ENCODE measurements at places on chromosomes 2 and 18. TPM values are rescaled to one million over a fixed set of nuclear protein-coding genes. Genes with fewer than 3 reads are reported as not detected.

The NEUROD1 gene
- not detected for total RNA-seq

The SLC40A1 gene
- not detected for total RNA-seq

The HOXD10 gene
- total RNA-seq = not detected

The STRADB gene
- 34.9 TPM for total RNA-seq

DNA sequence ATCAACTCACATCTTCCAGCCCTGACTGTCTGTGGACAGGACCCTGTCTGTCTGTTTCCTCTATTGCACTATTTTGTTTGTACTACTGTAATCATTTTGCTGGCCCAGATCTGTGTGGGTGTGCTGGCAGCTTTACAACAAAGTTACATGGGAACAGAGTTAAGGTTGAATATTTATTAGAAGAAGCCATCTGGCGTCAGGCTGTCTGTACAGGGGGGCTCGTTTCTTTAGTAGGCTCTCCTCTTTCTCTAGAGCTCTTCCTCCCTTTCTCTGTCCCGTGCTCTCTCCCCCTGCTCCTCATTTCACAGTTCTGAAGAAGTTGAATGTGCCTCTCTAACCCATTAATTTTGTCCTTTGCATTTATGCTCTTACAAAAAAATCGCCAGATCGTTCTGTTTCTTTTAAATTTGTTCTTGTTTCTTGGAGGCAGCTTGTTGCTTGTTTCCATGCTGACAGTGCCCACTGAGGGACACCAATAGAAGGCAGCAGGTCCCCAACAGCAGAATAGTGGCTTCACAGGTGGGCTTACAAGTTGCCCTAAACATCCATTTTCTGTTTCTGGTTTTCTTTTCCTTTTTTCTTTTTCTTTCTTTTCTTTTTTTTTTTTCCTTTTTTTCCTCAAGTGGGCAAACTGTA lies 315.2 kb upstream of the ZEB2 start:
- no peak for DNase-seq
- no peaks in the 10 kb centered on the region for H3K36me3 ChIP-seq
- no peaks in the 10 kb centered on the region for H3K27me3 ChIP-seq
- H3K4me3 ChIP-seq = no peak overlapping the region

DNA sequence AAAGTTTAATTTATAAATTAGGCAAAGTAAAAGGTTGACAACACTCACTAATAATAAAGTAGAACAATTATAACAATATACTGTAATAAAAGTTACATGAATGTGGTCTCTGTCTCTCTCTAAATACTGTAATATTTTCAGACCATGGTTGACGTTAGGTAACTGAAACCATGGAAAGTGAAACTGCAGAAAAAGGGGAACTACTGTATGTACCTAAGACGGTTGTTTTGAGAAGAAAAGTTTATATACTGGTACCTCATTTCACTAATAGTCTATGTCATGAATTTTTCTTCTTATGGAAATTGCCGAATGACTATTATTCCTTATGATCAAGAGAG lies 166.7 kb upstream of the ZNF521 start:
- H3K27me3 ChIP-seq = no peaks in the 10 kb centered on the region
- no peak overlapping the region for H3K4me3 ChIP-seq
- H3K36me3 ChIP-seq = no peaks in the 10 kb centered on the region

DNA sequence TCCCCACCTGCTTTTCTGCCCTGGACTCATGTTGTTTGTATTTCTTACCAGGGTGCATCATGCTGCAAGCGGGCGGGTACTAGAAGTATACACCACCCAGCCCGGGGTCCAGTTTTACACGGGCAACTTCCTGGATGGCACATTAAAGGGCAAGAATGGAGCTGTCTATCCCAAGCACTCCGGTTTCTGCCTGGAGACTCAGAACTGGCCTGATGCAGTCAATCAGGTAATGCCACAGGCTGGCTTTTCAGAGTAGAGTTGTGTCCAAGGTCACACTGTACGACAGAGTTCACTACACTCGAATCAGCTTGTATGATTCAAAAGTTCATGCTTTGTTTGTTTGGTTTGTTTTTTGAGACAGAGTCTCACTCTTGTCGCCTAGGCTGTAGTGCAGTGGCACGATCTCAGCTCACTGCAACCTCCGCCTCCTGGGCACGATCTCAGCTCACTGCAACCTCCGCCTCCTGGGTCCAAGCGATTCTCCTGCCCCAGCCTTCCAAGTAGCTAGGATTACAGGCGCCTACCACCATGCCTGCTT lies 19.4 kb downstream of the SRSF7 start:
- H3K27me3 ChIP-seq = no peaks in the 10 kb centered on the region
- H3K27ac ChIP-seq = no peak overlapping the region
- no peak for DNase-seq
- no peaks in the 10 kb centered on the region for H3K4me1 ChIP-seq
- H3K4me3 ChIP-seq = no peak overlapping the region

DNA sequence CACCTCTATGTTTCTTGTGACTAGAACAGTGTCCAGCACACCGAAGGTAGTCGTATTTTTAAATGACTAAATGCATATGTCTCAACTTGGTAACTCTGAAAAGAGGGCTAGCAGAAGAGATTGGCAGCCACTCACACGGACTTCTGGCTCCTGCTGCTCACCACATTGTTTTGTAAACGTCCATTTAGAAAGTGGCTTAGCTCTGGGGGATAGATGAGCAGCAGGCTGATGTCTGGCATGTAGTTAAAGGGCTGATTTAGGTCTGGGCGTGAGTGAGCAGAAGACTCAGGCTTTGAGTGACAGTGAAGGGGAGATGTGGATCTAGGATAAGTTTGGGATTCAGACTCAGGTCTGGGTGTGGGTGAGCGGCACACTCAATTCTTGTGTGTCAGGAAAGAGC lies 372.9 kb upstream of the HS6ST1 start:
- H3K4me1 ChIP-seq = no peaks in the 10 kb centered on the region
- no peak overlapping the region for H3K27ac ChIP-seq
- H3K27me3 ChIP-seq = no peaks in the 10 kb centered on the region
- H3K4me3 ChIP-seq = no peak overlapping the region
- DNase-seq = no peak

GRCh38 chr18:49490246-49490762 lies 3.3 kb upstream of the C18orf32 start:
- DNase-seq = no peak
- H3K27me3 ChIP-seq = no peaks in the 10 kb centered on the region
- no peak overlapping the region for H3K27ac ChIP-seq
- peaks cover 8% of the 10 kb centered on the region for H3K4me1 ChIP-seq
- H3K4me3 ChIP-seq = peak overlapping the region; percentile 88

Measured in H1 (cell line).